ENCODE measurements at places on chromosomes 5 and 9. TPM values are rescaled to one million over a fixed set of nuclear protein-coding genes. Genes with fewer than 3 reads are reported as not detected.

DNA sequence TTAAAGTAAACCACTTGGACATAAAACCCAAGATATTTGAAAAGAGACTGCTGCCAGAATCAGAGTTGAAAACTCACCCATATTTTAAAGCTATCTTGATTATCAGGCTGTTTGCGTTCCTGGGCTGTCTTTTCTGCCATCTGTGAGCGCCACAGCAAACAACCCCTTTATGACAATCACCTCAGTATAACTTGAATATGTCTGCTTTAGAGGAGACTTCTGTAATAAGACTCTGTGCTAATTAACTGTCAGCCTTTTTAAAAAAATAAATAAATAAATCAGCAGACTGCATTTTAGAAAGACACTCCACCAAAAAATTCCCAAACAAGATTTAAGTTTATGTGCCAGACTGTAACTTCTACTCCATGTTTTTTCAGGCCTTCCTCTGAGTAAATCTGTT, 375.7 kb upstream of the CCNH start:
- no peak for DNase-seq

GRCh38 chr9:69193685-69194032, 19.6 kb downstream of the TJP2 start:
- no peak for DNase-seq

The CRB2 gene
- total RNA-seq = 5.3 TPM

- DNase-seq = no peak
These were observed 12.9 kb downstream of the BARHL1 start for GRCh38 chr9:132595319-132595718.

The ANKRD33B gene
- 4.2 TPM for total RNA-seq

GRCh38 chr9:135976531-135976930, 15.4 kb upstream of the UBAC1 start:
- no peak for DNase-seq

- DNase-seq = no peak
These were observed 26.0 kb upstream of the SYK start for GRCh38 chr9:90775657-90776056.

DNA sequence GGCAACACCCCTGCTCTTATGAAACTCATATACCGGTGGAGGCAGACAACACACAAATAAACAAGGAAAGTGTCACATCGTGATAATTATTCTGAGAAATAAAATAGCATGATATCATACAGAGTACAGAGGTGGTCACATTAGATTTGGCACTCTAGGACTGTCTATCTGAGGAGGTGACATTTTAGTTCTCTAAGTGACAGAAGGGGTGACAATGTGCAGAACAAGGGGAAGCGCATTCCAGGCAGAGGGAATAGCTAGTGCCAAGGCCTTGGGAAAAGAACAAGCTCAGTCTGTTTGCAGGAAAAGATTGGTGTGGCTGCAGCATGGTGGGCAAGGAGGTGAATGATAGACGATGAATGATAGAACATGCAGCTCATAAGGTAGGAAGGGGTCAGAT, 12.7 kb upstream of the IRF1 start:
- no peak for DNase-seq

DNA sequence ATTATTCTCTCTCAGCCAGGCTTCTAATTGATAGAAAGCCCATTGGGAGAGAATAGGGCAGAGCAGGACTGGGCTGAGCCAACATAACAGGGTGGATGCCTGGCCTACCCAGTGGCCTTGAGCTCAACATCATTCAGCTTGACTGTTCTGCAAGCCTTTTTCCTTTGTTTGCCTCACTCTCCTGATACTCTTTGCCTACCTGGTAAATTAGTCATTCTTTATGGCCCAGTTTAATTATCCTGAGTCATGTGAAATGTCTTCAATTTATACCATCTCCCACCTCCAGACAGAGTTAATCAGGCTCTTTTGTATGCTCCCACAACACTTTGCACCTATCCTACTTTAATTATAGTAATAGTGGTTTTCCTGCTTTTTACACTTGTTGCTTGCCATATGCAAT, 13.6 kb downstream of the GLRA1 start:
- DNase-seq = no peak

GRCh38 chr9:76894198-76894597, 11.7 kb downstream of the PRUNE2 start:
- DNase-seq = no peak

DNA sequence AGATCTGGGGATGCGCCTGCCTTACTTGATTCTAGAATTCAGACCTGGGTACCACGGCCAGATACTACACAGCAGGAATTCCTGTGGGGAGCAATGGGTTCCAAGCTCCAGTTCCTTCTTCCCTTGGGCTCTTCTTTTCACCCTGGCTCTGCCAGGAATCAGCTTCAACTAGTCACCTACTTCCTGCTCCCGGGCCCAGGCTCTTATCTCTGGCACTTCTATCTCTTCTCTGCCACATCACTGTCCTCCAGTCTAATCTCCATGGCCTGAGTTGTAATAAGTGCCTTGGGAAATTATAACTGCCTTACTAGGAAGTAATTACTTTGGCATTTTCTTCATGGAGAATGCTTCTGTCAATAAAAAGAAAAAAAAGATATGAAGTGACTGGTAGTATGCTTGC, 26.2 kb upstream of the SERINC5 start:
- no peak for DNase-seq

DNA sequence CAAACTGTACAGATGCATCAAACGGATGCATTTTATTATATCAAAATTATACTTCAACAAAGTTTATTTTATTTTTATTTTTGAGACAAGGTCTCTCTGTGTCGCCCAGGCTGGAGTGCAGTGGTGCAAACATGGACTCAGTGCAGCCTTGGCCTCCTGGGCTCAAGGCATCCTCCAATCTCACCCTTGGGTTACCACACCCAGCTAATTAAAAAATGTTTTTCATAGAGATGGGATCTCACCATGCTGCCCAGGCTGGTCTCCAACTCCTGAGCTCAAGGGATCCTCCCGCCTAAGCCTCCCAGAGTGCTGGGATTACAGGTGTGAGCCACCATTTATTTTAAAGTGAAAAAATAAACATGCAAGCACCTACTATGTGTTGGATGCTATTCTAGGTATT, 40.1 kb upstream of the STXBP1 start:
- no peak for DNase-seq

GRCh38 chr9:127175764-127176163, 53.3 kb upstream of the ANGPTL2 start:
- no peak for DNase-seq

GRCh38 chr5:7749626-7750025, 101.3 kb downstream of the CFAP90 start:
- no peak for DNase-seq

Measured in occipital lobe (tissue), 3 donors.